ENCODE measurements at places on chromosomes 12 and 14.
A peak's percentile ranks its signal among the peaks of the same experiment; 100 is the strongest.

DNA sequence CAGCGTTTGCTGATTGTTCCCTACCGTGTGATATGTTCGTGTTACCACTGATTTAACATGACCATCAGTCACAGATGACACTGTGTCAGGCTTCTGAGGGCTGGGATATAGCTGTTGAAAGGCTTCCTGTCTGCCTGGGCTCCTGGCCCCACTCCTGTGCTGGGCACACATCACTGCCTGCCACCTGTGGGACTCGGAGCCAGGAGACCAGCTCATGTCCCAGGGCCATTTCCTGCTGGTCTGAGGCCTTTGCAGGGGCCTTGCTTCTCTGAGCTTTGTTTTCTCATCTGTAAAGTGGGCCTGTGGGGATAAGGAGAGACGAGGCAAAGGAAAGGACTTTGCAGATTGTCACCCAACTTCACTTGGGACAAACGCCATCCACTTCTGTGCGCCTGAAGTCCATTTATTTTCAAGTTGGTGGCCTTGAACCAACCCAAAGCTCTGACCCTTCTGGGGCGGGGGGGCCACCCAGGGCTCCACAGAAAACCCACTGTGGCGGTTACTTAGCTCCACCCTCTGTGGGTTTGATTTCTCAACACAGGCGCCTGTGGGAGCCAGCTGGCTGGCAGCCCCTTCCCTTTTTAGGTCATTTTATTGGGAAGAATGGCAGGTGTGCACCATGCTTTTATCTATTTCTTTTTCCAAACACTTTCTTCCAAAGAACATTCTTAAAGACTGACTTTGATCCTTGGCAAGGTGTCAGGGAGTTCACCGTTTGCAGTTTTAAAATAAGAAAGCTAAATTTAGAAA lies 54.1 kb downstream of the BEGAIN start:
- no peak for DNase-seq

DNA sequence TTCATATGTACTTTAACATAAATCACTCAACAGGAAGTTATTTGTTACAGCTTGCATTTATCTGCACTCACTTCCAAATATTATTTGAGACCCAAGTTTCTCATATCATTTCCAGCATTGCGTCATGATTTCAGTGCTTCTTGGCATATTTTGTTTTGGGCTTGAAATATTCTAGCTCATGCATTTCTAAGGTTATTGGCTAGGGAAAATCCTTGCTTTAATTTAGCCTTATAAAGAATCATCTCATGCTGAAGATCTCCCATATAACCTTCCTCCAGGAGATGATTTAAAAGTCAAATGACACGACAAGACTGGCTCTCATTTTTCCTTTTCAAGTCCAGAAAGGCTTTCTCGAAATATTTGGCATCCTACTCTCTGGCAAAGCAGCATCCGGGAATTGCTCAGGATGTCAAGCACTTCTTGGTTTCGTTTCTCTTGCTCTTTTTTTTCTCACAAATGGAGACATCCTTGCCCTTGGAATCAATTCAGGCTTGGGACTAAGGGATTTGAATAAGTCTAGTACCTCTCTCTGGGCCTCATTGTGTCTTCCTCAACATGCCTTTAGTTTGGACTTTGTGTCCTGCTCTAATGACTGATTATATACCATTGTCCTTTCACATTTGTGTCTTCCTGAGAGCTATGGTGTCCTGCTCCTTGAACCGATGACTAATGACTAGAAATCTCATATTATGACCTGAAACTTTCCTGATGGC lies 295.0 kb downstream of the RMST start:
- no peak for DNase-seq

GRCh38 chr14:61453103-61453767 lies 131.9 kb downstream of the PRKCH start:
- DNase-seq, result no peak

- DNase-seq, result no peak
Observed at GRCh38 chr14:85224241-85224640, 305.7 kb upstream of the FLRT2 start.

- no peak for DNase-seq
Observed at GRCh38 chr12:41509271-41510055, 321.3 kb downstream of the PDZRN4 start.

DNA sequence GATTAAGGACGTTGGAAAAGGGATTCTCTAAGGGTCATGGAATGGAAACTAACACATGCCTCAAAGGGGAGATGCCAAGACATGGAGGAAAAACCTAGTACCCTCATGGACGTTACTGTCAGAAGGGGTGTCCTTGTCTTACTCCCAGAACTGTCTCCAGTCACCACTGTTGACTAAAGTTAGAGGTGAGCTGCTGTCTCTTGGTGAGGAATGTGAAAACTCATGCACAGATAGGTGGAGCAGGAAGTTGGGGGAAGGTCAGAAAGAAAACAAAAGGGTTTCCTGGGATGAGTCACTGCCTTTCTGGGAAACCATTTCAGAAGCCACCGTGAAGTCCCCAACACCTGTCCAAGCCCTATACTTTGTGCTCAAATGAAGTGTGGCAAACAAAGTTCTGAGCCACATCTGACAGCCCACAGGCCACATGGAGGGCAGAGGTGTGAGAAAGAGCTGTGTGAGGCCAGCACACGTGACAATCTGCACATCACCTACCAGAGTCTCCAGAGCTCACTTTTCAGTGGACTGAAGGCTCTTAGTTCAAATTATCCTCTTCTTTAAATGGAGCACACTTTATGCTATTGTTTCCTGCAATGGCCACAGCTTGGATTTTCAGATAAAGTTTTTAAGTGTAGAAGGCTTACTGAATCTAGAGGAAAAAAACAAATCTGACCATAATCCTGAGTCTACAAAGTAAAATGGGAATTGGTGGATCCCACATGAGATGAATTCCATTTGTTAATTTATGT lies 92.9 kb upstream of the EGLN3 start:
- DNase-seq, result no peak

DNA sequence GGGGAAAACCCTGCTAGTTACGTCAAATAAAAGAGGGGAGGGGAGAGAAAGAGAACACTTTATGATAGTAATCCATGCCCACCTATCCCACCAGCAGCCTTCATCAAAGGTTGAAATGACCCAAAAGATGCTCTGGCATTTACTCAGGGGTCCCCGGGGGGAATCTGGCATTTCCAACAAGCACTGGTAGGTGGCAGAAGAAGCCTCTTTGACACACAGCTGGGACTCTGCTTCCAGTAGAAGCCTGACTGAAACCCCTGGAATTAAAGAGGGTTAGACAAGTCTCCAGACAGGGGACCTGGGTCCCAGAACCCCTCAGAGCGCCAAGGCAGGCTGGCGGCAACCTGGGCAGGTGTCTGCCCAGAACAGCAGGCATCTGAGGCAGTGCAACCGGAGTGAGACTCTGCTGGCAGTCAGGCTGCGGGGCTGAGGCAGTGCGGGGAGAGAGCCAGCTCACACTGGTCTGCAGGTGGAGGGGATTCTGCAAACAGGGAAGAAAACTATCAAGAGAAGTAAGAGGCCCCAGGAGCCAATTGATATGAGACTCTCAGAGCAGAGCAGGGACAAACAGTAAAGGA lies 85.0 kb upstream of the CAPRIN2 start:
- no peak for DNase-seq

GRCh38 chr14:69263364-69263763 lies 3.4 kb downstream of the GALNT16 start:
- peak; percentile 98 for DNase-seq

- DNase-seq, result no peak
Observed at GRCh38 chr12:2693244-2693860, 101.4 kb upstream of the FKBP4 start.

GRCh38 chr12:124923905-124924734 lies 9.7 kb upstream of the UBC start:
- peak; percentile 73 for DNase-seq

- no peak for DNase-seq
Observed at GRCh38 chr12:56129206-56129941, 1.3 kb downstream of the ESYT1 start.

- DNase-seq, result no peak
Observed at GRCh38 chr12:128365651-128366231, 98.8 kb downstream of the TMEM132C start.

DNA sequence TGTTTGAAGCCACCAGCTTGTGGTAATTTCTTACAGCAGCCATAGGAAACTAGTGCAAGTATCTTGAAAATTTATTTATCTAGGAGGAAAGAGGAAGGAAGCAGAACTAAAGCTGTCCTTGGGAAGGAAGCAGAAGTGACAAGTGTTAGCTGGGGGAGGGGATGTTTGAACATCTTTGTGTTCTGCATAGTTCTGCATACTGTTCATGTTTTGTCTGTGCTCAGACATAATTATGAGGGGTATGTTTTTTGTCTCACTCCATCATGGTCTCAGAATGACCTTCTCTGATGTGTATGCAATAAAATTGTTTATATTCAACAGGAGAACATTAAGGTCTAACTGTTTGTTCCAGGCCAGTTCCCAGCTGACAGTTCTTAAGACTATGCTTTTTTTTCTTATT lies 606.5 kb downstream of the GALC start:
- no peak for DNase-seq
